ENCODE measurements at places on chromosomes 13 and 19.

- no peak for DNase-seq
These were observed 3.8 kb downstream of the BCAT2 start for GRCh38 chr19:48806818-48807589.

DNA sequence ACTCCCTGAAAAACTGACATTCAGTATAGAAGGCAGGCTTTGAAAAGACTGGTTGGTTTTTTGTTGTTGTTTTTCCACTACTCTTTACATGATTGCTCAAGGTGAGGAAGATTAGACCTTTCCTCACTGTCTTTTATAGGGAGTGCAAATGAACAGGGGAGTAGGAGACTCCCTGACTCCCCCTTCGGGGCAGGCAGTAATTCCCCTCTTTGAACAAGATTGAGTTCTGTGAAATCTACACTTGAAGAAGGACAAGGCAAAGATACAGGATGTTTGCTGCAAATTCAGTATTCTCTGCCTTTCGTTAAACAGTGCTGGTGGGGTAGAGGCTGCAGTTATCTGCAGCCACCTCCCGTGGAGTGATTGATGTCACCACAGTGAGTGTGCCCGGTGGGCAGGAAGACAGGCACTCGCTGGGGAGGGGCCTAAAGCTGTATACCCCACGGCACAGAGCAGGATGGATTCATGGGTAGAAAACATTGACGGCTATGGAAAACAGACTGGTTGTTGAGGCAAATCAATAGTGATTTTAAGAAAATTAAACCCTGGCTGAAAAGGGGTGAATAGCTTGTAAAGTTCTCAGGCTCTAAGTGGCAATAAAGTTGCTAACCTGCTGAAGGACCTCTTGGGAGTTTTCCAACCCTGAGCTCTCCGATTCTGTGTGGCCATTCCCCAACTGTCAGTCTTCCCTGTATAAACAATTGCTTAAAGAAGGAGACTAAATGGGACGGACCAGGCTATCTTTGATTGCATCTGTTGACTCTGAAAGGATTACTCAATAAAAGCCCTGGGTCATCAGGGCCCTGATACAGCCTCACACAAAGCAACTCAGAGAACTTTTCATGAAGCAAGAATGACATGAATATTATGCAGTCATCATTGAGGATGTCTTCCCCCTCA is 308.3 kb downstream of the TBC1D4 start:
- no peak for DNase-seq

- DNase-seq: no peak
These were observed 2.7 kb upstream of the CAPNS1 start for GRCh38 chr19:36136964-36137686.

DNA sequence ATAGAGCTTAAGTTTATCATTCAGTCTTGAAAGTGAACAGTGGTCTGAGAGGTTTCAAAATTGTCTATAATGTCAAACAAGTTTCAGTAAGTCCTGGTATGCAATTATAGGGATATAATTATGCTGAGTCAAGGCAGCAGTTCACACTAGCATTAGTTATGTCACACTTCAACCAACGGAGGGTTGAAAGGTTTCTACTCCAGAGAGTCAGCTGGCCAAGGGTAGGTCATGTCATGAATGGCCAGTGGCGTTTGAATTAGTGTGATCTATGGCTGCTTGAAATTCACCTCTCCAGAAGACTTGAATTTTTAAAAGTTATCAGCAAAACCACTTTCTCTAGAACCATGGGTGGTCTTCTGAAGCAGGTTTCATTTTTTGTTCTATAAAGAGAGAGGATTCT is 108.6 kb downstream of the TNFRSF19 start:
- no peak for DNase-seq

DNA sequence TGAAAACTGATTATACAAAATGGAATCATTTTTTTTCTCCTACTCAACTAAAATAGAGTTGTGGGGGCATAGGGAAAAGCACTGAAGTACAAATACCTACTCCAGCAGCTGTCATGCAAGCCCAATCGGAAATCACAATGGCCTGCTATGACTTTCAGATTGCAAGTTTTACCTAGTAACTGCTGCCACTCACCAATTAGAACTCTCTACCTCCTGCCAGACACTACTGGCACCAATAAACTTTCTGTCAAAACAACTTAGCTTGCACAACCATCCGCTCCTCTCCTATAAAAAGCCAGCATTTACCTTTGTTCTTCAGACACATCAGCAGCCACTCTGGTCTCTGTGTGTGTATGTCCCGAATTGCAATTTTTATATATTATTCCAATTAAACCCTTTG is 9.3 kb upstream of the TRPC4 start:
- DNase-seq: no peak

All from fibroblast of skin of left quadriceps (primary cell).